ENCODE measurements at places on chromosomes 5 and 9.
A peak's percentile ranks its signal among the peaks of the same experiment; 100 is the strongest.

DNA sequence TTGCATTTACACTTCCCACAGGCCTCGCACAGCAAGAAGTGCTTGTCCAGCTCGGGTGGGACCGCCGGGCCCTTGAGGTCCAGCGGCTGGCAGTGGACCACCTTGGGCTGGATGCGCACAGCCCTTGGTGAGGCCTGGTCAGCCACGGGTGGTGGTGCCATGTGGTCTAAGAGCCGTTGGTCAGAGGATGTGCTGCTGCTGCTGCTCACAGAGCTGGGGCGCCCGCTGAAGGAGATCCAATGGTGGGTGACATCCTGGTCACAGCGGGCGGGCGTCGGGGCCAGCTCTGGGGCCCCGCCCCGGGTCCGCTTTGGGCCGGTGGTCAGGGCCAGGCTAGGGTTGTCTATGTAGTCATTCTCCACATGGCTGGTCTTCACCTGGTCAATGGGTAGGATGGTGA is 10.2 kb downstream of the SPRY4 start:
- DNase-seq = no peak

GRCh38 chr9:84793251-84793650 is 123.7 kb downstream of the NTRK2 start:
- DNase-seq = no peak

- DNase-seq = no peak
These were observed 149.0 kb upstream of the ITGA1 start for GRCh38 chr5:52638732-52639131.

GRCh38 chr9:22158927-22159346 is 149.8 kb upstream of the CDKN2B start:
- no peak for DNase-seq

- DNase-seq = no peak
These were observed 419.6 kb downstream of the DNAH5 start for GRCh38 chr5:13524936-13525335.

- DNase-seq = no peak
These were observed 48.9 kb upstream of the CHD1 start for GRCh38 chr5:98977723-98978122.

GRCh38 chr5:5351288-5351979 is 71.0 kb upstream of the ICE1 start:
- no peak for DNase-seq

DNA sequence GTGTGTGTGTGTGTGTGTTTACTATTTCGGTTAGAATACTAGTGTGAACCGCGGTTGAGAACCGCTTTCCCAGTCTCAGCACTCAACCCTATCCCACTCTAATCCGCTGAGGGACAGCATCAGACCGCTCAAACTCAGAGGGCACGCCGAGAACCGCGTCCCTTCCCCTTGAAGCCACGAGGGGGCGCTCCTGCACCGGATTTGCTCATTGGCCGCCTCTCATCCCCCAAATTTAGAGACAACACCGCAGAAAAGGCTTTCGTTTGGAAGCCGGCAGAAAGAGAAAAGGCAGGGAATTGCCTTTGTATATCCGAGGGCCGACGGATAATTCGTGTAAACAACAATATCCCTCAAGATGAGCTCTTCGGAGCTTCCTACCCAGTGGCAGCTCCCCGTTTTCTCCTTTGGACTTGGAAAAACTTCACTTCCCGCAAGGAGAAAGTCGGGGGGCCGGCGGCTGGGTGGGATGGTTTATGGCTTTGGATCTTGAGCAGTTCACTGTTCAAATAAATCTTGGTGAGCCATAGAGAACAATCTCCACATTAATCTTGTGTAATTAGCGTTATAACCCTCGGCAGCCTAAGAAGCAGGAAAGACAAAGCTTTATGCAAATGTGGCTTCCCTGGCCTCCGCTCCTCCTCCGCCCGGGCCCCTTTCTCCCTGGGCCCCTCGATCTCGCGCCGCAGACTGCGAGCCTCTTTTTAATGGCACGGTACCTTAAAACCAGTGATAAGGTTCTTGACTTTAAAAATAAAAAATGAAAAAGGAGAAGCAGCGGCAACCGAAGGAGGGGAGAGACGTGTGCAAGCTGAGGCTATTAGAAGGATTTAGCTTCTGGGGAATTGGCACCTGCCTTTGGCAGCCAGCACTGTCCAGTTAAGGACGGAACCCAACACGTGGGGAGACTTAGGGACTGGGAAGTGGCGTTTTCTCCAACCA is 296.8 kb downstream of the PARP8 start:
- no peak for DNase-seq

DNA sequence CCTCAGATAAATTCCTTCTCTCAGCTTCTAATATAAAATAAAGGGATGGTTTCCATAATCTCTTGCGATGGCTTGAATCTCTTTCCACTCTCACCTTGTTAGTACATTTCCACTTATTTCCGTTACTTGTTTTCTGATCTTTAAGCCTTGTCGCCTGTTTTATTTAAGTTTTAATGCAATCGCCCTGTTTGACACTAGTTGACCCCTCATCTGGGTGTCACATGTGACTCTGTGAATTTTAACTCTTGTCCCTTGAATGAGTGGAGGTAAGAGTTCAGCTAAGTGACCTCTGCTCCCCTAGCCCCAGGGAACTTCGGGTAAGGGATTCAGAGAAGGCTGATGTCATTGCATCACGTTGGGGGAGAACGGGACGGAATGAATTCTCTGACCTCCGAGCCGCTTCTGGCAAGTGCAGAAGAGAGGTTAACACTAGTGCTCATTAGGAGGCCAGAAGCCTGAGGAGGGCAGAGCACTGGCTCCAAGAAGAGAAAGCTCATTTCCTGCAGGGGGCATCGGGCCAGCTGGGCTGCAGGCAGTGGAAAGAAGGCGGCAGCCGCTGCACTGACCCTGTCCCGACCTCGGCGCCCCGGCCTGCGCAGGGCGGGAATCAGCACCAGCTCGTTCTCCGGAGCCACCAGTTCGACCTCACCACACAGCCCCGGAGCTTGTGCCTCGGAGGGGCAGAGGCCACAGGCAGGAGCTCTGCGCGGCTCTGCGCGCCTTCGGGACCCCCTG is 569 bp downstream of the HINT2 start:
- no peak for DNase-seq

DNA sequence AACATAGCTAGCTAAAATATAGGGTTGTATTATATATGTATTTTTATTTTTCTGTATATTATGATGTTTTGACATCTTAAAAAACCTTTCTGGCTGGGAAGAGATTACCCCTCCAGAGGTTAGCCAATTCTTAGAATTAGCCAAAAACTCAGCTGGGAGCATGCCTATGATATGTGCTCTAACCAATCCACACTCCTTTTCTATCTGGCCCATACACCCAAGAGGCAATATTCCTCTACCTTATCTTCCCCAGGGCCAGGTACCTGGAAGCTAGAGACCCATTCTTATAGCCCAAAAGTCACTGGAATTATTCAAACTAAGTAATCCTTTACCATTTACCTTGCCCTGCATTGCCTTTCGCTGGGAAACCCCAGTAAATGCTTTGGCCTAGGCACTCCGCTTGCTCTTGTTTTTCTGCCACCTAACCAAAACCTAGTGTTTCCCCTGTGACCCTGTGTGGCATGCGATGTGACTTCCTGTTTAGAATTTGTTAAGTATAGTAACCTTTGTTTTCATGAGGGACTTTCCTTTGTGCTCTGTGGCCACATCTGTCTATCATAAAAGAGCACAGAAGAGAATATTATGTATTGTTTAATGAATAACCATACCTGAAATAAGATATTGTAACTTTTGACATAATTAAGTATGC is 37.4 kb downstream of the CSNK1G3 start:
- no peak for DNase-seq

DNA sequence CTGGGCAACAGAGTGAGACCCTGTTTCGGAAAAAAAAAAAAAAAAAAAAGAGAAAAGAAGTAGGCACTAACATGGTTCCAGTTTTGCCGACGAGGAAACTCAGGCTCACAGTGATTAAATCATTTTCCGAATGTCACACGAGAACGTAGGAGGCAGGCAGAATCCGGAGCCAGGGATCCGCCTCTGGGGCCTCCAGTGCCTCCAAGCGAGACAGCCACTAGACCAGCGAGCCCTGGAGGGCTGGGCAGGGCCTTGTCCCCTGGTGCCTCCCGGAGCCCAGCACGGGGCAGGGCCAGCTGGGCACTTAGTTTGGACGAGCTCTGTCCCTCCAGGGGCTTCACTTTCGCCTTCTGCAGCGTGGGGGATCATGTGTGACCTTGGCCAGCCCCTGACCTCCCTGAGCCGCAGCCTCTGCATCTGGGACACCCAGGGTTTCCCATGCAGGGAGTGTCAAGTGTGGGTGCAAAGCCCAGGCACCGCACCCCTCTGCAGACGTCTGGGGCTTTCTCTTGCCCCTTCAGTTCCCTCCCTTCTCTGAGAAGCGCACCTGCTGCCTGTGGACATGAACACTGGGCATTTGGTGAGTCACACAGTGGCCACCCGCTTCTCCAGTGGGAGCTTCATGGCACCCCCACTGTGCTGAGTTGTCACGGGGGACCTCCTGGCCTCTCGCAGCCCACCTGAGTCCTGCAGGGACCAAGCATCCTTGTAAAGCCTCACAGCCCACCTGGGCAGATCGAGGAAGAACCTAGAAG is 80.3 kb downstream of the RXRA start:
- DNase-seq = no peak

DNA sequence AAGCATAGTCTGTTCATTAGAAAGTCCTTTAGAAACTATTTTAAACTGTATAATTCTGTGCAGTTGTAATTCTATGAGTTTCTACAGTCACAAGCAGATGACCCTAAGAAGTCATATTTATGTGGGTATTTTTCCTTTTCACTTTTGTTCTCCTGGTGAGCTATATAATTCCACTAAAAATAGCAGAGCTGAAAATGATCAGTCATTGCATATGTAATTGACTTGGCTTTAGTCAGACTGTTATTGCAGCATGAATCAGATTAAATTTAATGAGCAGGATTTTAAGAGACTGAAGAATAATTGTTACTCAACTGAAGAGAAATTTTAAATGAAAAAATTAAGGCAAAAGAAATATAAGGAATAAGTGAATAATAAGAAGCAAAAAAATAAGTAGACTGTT is 108.5 kb downstream of the MTREX start:
- DNase-seq = no peak

DNA sequence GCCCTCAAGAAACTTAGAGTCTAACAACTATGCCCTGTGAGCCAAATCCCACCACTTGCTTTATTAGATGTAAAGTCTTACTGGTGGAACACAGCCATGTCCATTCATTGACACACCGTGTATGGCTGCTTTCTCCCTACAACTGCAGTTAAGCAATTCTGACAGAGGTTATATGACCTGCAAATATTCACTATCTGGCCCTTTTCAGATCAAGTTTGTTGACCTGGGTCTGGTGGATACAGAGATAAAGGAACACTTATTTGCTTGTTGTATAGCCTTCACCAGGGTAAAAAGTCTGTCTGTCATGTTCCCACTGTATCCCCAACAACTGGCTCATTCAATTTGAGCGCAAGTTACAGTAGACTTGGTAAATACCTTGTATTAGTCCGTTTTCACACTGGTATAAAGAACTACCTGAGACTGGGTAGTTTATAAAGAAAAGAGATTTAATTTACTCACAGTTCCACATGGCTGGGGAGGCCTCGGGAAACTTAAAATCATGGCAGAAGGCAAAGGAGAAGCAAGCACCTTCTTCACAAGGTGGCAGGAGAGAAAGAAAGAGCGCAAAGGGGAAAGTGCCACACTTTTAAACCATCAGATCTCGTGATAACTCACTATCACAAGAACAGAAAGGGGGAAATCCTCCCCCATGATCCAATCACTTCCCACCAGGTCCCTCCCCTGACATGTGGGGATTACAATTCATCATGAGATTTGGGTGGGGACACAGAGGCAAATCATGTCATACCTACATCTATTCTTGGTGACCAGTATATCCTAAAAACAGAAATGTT is 27.9 kb downstream of the DEPDC1B start:
- DNase-seq = no peak

DNA sequence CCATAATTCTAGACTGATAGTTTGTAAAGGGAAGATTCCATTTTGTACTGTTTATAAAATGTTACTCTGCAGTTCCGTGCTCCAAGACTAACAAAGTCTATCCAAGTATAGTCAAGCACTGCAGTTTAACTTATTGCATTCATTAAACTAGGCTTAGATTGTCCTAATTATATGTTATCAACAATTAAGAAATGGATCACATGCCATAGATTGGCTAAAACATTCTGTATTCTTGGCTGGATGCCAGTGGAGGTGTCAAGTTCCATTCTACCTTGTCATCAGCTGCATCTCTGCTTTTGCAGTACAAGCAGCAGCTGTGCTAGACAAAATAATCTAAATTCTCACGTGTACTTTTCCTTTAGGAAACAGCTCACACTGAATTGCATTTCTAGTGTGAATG is 69.4 kb upstream of the MEF2C start:
- no peak for DNase-seq

DNA sequence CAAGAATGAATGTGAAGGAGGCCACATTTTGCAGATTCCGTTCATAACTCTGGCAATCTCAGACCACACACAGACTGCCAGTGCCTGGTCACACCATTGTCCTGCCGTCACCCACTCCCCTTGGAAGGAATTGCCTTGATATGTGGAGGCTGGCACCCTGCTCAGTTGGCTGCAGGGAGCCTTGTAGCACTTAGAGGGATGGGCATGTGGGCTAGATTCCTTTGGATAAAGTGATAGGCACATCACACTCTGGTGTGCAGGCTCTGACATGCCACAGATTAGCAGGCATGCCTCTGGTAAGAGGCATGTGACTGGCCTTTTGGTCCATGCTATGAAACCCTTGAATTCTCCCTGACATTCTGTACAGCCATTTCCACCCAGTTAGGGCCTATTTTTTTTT is 254.6 kb upstream of the PIK3R1 start:
- no peak for DNase-seq

DNA sequence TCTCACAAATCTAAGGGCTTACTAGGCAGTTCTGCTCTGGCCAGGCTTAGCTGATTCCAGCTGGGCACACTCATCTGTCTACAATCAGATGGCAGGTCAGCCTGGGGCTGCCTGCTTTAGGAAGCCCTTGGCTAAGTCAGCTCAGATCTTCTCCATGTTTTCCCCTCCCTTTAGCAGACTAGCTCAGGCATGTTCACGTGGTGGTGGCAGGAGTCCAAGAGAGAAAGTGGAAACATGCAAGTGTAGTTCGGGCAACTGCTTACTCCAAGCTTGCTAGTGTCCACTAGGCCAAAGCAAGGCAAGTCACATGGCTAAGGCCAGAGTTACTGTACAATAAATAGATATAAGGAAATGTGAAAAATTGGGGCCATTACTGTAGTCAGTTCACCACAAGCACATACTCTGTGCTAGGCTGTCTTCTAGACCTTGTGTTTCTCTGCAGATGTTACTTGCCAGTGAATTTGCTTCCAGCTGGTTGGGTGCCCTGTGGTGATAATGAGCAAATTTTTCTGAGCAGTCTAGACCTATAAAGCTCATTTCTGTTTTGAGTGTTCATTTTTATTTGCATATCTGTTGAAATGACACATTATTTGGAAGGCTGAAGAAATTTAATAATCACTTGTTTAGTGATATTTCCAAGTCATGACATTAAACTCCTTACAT is 38.3 kb downstream of the RECK start:
- peak; percentile 45 for DNase-seq

Measured in AG04449 (cell line).